ENCODE measurements at places on chromosomes 11 and 22.

GRCh38 chr22:19641254-19641982, 72.9 kb upstream of the SEPTIN5 start:
- no peak for DNase-seq

- no peak for DNase-seq
Measured at GRCh38 chr11:104968856-104969776, 742 bp upstream of the CASP4 start.

GRCh38 chr11:9799886-9800285, 136.0 kb downstream of the SWAP70 start:
- DNase-seq: no peak

DNA sequence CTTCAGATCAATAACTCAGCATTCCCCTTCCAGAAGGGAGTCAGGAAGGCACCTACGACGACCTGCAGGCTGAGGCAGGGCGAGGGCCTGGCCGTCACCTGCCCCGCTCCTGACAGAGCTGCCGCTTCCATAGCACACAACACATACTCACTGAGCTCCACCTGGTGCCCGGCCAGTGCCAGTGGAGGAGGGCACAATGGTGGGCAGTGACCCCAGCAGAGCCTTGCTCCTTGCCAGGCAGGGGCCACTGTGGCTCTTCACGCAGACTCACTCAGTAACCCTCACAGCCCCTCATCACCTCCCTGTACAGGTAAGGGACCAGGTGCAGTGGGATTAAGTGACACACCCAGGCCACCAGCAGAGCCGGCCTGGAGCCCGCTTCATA, 24.6 kb downstream of the LRFN4 start:
- no peak for DNase-seq

DNA sequence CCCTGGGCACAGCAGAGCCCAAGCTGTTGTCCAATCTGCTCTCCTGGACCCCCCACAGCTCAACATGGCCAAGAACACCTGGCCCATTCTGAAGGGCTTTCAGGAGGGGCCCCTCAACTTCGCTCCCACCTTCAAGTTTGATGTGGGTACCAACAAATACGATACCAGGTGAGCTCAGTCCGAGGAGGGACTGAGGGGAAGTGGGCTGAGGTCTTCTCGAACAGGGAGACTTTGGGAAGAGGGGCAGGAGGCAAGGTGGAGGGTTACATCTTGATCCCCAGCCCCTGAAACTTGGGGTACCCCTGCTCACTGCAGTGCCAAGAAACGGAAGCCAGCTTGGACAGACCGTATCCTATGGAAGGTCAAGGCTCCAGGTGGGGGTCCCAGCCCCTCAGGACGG, 5.4 kb downstream of the INPP5J start:
- DNase-seq: no peak

DNA sequence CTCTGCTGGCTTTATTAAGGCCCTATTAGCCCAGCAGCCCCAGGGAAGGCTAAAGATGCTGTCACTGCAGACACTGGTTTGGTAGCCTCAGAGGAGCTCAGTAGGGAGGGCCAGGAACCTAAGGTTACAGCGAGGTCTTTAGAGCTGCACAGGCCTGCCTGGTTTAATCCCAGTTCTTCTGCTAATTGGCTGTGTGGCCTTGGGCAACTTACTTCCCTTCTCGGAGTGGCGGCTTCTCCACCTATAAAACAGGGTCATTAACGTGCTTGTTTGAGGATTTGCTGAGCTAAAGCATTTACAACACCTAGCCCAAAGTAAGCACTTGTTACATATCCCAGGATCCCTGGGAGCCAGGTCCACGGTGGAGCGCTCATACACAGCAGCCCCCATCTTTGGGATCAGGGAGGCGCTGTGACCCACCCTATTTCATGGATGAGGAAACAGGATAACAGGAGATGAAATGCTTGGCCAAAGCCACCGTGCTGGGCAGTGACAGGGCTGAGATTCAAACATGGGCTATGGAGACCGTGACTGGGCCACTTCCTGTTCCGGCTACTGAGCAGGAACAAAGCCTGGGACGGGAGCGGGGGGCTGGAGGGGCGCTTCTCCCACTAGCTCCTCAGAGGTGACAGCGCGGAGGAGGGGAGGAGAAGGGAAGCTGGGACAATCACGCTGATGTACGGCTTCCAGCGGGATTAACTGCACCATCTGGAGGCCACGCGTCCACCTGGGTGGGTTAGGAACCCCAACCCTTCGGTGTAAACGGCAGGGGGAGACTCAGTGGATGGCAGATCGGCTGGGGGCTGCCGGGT, 61.5 kb downstream of the IGLL1 start:
- no peak for DNase-seq

DNA sequence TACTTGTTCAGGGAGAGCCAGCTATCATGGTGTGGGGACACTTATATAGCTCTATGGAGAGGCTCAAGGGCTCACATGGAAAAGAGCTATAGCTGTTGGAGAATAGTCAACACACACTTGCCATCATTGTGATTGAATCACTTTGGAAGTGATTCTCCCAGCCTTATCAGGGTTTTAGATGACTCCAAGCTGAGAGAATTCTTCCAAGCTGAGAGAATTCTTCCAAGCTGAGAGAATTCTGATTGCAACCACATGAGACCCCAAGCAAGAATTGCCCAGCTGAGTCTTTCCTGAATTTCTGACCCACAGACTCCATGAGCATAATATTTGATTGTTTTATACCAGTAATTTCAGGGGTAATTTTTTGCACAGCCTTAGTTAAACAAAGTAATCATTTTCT, 1318.3 kb upstream of the RAG2 start:
- no peak for DNase-seq

DNA sequence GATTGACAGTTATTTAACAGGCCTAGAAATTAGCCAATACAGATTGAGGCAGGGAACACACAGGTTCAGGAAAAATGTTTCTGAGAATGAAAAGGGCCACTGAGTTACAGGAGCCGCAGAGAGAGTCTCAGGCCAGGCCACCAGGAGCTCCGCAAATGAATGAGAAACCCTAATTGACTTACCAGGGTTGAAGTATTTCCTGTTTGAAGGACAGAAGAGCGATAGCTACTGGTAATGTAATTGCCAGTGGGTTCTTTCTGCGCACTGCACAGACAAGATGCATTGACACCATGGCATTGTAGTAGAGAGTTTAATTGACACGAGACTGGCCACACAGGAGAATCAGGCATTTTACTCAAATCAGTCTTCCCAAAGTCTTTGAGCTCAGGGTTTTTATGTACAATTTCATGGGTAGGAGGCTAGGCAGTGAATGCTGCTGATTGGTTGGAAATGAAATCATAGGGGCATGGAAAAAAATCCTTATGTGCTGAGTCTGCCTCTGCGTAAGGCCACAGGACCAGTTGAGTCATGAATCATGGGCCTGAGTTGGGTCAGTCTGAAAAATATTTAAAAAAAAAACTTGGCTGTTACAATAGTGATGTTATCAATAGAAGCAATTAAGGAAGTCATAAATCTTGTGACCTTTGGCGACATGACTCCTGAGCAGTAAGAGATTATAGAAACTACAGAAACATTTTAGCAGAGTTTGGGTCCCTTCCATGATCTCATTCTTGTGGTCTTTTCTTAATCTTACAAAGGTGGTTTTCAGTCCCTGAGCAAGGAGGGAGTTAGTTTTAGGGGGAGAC, 203.8 kb downstream of the CASP12 start:
- peak; percentile 11 for DNase-seq

DNA sequence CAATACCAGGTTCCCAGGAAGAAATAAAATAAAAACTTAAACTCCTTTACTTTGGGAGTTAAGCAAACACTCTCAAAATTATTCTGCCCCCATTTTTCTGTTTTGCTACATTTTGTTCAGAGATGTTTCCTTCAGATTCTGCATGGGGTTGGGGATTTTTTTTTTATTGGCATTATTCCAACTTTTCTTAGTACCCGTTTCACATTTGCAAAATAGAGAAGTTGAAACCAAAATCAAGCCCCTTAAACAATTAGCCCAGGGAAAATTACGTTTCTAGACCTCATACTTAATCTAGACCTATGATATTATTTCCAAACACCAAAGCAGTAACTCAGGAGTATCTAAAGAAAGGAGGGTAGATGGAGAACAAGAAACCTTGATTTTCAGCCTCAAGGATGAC, 20.6 kb upstream of the MS4A7 start:
- DNase-seq: no peak

- peak; percentile 44 for DNase-seq
Measured at GRCh38 chr22:41401781-41402648, 20.3 kb downstream of the TEF start.

GRCh38 chr11:59923813-59924212, 14.4 kb upstream of the OOSP1 start:
- DNase-seq: no peak

DNA sequence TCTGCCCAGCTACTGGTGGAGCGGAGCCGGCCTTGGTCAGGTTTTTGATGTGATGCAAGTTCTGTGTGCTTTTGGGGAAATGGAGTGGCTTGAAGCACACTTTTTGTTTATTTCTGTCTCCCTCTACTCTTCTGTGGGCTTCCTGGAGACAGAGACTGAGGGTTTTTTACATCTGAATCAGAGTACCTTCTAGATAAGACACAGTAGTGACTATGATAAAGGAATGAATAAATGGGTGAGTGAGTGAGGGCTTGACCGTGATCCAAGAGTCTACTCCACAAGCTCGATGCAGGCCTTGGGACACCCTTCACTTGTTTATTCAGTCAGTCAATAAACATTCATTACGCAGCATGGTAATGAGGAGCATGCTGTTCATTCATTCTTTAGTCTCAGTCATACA, 125.7 kb downstream of the PKNOX2 start:
- DNase-seq: no peak

DNA sequence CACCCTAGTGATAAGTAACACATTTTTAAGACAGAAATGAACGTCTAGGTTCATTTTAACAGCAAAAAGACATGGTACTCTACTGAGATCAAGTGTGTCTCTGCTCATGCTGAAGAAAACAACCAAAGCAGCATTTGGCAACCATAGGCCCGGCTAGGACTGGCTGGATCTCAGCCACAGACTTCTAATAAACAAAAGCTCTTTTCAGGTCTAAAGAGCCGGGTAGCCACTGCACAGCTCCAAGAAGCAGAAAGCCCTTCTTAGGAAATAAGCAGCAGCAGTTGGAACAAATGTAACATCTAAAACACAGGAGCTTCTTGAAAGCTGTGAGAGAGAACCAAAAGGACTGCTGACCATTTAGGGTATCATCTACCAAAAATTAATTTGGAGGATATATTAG, 37.6 kb downstream of the PITPNB start:
- no peak for DNase-seq

- no peak for DNase-seq
Measured at GRCh38 chr11:12512826-12513395, 135.5 kb downstream of the PARVA start.

DNA sequence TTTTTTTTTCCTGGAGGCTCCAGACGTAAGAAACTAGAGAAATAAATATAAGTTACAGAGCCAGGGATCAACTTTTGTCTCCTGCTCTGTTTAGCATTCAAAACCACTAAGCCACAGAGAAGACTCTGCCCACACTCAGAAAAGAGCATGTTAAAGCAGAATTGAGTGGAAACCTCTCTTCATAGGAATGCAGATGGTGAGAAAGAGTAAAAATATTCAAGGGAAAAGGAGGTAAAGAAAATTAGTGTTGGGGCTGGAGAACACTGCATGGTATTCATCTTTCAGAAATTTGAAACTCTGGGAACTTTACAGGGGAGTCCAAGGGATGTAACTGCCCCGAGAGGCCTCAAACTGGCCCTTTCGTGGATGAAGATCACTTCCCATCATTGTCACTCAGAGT, 65.1 kb downstream of the CLMP start:
- peak; percentile 66 for DNase-seq

All from BJ (cell line).